ENCODE measurements at places on chromosomes 13 and 19. TPM values are rescaled to one million over a fixed set of nuclear protein-coding genes. Genes with fewer than 3 reads are reported as not detected.
A peak's percentile ranks its signal among the peaks of the same experiment; 100 is the strongest.

MED4 gene
- total RNA-seq = 38.6 TPM

LAIR2 gene
- not detected for total RNA-seq

DNA sequence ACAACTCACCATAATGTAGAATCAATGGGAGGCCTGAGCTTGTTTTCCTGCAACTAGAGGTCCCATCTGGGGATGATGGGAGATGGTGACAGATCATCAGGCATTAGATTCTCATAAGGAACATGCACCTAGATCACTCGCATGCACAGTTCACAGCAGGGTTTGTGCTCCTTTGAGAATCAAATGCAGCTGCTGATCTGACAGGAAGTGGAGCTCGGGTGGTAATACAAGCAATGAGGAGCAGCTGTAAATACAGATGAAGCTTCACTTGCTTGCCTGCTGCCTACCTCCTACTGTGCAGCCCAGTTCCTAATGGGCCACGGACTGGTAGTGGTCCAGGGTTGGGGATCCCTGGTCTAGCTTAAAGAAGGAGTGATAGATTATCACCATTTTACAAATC is 33.0 kb downstream of the KPNA3 start:
- DNase-seq = no peak

DNA sequence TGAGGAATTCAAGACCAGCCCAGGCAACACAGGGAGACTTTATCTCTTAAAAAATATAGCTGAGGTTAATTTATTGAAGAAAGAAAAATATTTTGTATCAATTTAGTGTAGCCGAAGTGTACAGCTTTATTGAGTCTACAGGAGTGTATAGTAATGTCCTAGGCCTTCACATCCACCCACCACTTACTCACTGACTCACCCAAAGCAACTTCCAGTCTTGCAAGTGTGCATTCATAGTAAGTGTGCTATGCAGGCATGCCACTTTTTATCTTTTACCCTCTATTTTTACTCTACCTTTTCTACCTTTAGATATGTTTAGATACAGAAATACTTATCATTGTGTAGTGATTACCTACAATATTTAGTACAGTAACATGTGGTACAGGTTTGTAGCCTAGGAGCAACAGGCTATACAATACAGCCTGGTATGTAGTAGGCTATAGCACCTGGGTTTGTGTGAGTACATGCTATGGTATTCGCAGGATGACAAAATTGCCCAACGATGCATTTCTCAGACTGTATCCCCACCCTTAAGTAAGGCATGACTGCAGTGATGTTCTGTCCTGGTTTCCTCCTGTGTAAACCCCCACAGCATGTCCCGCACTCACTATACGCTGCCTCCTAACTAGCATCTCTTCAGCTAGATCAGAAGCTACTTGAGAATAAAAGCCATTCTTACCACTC is 15.3 kb upstream of the ATP12A start:
- DNase-seq = no peak

DNA sequence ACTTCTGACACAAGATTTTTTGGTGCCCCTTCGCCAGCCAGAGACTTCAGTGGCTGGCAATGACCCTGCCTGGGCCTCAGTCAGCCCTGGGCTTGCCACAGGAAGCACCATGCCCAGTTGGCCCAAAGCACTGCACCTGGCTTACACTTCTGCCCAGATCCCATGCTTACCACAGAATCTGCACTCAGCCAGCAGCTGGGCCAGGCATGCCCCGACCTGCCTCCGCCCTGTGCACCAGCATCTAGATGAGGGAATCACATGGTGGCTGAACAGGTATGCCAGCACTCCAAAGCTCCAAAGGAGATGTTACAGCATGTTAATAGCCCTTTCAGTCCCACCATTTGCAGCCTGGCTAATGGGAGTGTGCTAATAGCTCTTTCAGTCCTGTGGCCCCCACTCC is 690.9 kb downstream of the SLITRK6 start:
- DNase-seq = no peak

- DNase-seq = no peak
These were observed 393.2 kb downstream of the DLEU7 start for GRCh38 chr13:50450279-50450678.

DNA sequence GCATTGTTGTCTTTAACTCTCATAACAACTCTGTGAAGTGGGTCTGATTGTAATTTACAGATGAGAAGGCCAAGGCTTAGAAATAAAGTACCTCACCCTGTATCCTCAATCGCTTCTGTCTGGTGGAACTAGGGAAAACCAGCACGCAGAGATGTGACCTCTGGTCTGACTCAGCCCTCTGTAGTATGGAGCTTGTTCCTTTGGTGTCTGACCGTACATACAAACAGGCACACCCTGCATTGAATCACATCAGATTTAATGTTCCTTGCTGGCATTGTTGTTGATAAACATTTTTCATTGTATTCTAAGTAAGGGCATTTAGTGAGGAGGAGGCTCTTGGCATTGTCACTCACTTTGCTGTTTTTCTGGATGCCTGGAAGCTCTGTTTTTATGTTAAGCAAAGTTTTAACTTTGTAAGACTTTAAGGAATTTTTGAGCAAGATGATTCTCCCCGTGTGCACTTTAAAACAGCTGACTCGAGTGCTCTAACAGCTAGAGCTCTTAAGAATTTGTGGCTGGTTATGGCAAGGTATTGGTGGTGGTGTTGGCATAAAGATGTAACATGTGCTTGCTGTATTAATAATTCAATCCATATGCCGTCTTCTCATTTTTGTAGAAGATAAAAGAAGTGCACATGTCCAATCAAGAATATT is 89.0 kb upstream of the SPATA13 start:
- no peak for DNase-seq

GRCh38 chr19:35008891-35009341 is 8.8 kb downstream of the GRAMD1A start:
- DNase-seq = no peak

- no peak for DNase-seq
These were observed 19.0 kb downstream of the AKT2 start for GRCh38 chr19:40266119-40266518.

CBY2 gene
- total RNA-seq = not detected

GJB6 gene
- not detected for total RNA-seq

DNA sequence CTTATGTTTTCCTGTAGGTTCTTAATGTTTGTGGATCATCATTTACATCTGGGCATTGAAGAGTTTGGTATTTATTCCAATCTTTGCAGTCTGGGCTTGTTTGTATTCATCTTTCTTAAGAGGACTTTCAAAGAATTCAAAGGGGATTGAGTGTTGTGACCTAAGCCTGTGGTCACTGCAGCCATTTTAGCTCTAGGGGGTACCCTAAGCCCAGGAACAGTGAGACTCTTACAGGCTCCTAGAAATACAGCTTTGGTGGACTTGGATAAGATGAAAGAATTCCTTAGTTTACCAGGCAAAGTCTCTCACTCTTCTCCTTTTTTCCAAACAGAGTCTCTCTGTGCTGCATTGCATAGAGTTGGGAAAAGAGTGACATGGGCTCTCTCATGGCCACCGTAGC is 2539.0 kb upstream of the PCDH20 start:
- no peak for DNase-seq

LGALS7 gene
- not detected for total RNA-seq

DNA sequence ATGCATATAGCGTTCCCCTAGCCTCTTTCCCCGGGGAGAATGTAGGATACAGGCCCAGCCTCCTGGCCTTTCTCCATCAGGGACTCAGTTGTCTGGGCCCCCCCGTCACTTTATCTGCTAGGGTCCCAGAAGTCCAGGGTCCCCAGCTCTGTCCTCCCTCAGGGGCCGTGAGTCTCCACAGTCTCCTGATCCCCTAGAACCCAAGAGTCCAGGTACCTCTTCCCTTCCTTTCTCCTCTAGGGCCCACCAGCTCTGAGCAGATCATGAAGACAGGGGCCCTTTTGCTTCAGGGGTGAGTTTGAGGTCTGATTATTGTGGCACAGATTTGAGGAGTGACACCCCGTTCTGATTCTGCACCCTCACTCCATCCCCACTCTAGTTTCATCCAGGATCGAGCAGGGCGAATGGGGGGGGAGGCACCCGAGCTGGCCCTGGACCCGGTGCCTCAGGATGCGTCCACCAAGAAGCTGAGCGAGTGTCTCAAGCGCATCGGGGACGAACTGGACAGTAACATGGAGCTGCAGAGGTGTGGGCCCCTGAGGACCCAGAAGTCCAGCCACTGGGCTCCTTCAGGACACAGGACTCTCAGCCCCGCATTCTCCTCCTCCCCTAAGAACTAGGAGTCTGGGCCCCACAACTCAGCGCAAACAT is 758 bp downstream of the BAX start:
- no peak for DNase-seq

DNA sequence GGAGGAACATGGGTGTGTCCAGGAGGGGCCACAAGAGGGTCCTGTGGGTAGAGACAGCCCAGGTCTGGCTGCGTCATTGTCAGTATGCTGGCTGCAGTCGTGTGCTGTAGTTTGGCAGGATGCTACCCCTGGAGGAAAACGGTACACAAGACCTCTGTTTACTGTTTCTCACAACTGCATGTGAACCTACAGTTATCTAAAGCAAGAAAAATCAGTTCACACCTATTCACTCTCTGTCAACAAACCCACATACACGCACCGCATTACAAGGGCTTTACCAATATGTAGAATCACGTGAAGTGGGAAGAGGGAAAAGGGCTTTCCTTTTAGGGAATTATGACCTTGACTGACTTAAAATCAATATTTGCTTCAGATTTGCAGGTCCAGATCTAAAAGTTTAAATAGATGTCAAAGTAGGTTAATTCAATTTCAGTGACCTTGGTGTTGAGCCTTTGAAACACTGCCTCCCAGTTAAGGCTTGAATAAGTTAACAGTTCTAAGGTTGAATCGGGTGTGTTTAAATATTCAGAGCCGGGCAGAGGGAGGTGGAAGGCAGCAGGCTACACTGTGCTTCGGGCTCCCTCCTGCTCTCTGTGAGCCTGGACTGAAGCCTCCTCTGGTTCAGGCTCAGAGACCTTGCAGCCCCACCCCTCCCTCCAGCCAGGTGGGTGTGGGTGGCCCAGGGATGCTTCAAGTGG is 17.2 kb upstream of the MCF2L start:
- DNase-seq = no peak

GRCh38 chr19:48982280-48982679 is 10.8 kb downstream of the GYS1 start:
- no peak for DNase-seq

GRCh38 chr19:339262-339887 is 5.2 kb downstream of the MIER2 start:
- no peak for DNase-seq

GRCh38 chr13:21232196-21232595 is 55.7 kb downstream of the MRPL57 start:
- DNase-seq = no peak

OLFM4 gene
- total RNA-seq = not detected

KLF1 gene
- not detected for total RNA-seq

ACER1 gene
- total RNA-seq = not detected

GRCh38 chr19:5534787-5535586 is 32.8 kb downstream of the TINCR start:
- no peak for DNase-seq

DNA sequence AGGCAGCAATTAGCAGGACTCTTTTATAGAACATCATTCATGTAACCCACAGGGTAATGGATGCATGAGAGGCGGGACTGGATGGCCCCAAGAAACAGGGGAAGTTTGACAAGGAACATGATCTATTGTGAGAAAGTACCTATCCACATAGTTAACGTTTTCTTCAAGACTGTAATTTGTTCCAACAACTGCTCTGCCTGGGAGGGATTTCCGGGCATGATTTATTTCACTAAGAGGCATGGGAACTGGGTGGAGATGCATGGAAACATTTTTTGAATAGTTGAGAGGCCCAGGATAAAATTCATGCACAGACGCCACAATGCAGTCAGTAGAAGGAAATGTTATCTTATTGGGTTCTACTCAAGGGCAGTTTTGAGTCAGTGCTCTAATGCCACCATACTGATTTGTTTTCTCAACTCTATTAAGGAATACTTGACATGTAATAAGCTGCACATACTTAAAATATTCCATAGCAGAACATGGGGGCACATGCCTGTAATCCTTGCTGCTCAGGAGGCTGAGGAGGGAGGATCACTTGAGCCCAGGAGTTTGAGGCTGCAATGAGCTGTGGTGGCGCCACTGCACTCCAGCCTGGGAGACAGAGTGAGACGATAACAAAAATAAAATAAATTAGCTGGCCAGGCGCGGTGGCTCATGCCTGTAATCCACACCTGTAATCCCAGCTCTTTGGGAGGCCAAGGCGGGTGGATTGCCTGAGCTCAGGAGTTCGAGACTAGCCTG is 9.9 kb upstream of the ATG4D start:
- DNase-seq = no peak

NAT14 gene
- total RNA-seq = 54.2 TPM

DNA sequence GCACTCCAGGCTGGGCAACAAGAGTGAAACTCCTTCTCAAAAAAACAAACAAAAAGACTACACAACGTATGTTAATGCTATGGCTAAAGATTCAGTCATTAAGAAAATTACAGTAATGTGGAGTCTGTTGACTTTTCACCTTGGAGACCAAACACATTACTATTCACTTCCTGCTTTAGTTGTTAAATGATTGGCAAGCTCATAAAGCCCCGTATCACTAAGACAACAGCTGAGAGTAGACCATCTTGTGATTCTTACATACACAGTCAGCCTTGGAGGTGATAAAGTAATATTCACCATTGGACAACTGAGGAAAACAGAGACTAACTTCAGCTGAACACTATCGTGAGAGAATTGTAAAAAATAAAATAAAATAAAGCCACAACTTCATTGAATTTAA is 86.5 kb downstream of the KCTD12 start:
- no peak for DNase-seq

GRCh38 chr13:111323950-111324651 is 3.7 kb downstream of the TEX29 start:
- no peak for DNase-seq

GRCh38 chr19:13838435-13839129 is 38.4 kb upstream of the NANOS3 start:
- no peak for DNase-seq

- DNase-seq = no peak
These were observed 140.9 kb downstream of the ABCC4 start for GRCh38 chr13:95160112-95160906.

GRCh38 chr19:16022681-16023080 is 53.6 kb upstream of the TPM4 start:
- no peak for DNase-seq

GRCh38 chr19:41352609-41353465 is 885 bp downstream of the TGFB1 start:
- DNase-seq = peak; percentile 88

DNA sequence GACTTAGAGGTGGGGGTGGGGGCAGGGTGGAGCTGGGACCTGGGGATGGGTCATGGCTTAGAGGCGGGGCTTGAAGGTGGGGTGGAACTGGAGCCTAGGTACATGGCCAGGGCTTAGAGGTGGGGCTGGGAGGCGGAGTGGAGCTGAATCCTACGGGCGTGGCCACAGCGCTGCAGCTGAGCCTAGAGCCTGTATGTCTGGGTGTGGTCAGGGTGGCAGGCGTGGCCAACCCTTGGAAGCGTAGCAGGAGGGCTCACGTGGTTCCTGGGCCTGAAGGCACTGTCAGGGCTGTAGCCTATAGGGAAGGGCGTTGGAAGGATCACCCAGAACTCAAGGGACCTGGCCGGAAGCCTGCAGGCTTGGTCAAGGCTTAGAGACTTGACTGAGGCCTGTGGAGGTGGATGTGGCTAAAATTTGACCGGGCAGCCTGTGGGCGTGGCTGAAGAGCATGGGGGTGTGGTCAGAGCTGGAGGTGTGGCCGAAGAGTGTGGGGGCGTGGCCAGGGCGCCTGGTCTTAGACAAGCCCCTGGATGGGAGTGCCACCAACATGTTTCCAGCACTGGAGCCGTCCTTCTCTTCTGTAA is 24.3 kb downstream of the COLGALT1 start:
- no peak for DNase-seq

Data from osteocyte (in vitro differentiated cells).